ENCODE measurements at places on chromosomes 12 and 14. TPM values are rescaled to one million over a fixed set of nuclear protein-coding genes. Genes with fewer than 3 reads are reported as not detected.
A peak's percentile ranks its signal among the peaks of the same experiment; 100 is the strongest.

DNA sequence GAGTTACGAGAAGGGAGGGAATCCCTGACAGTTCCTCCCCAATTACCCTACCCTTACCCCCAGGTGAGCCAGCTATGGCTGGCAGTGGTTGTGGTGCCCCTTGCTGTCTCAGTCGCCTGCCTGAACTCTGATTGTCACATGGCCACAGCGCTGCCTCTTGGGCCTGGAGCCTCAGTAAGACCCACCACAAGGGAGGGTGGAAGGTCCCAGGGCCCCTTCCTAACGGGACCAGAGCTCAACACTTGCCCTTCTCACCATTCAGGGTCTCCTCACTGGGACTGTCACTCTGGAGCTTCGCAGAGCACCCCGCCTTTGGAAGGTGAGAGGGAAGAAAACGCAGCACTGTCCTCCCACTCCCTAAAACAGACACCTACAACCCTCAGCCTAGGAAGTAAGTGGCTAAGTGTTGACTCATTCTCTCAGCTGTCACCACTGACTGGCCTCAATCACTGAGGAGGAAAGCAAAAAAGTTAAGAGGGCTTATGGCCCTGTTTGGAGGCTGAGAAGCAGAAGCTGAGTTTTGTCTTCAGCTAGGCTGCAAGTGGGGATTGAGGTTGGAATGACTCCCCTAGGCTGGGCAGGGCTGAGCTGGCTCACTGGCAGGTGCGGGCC lies 1.0 kb downstream of the TMEM253 start:
- DNase-seq, result no peak

GRCh38 chr12:48219631-48220030 lies 16.5 kb upstream of the OR10AD1 start:
- DNase-seq, result no peak

GRCh38 chr14:79352076-79352630 lies 859.2 kb downstream of the DIO2 start:
- no peak for DNase-seq

- DNase-seq, result no peak
These were observed 848.0 kb downstream of the DIO2 start for GRCh38 chr14:79363291-79363690.

- DNase-seq, result no peak
These were observed 18.4 kb upstream of the KRR1 start for GRCh38 chr12:75529826-75530225.

- peak; percentile 55 for DNase-seq
These were observed 7.7 kb downstream of the PPP1R3E start for GRCh38 chr14:23294734-23295561.

- DNase-seq, result no peak
These were observed 113.4 kb downstream of the ETV6 start for GRCh38 chr12:11762723-11763326.

GRCh38 chr14:85529803-85530574 lies at the start of gene FLRT2:
Gene FLRT2, plus strand, starts transcription at chr14:85530144. Its CDS starts 91,371 bp downstream, at chr14:85621515.
- peak; percentile 53 for DNase-seq

- peak; percentile 68 for DNase-seq
These were observed 128.3 kb upstream of the FGD4 start for GRCh38 chr12:32270818-32271710.

DNA sequence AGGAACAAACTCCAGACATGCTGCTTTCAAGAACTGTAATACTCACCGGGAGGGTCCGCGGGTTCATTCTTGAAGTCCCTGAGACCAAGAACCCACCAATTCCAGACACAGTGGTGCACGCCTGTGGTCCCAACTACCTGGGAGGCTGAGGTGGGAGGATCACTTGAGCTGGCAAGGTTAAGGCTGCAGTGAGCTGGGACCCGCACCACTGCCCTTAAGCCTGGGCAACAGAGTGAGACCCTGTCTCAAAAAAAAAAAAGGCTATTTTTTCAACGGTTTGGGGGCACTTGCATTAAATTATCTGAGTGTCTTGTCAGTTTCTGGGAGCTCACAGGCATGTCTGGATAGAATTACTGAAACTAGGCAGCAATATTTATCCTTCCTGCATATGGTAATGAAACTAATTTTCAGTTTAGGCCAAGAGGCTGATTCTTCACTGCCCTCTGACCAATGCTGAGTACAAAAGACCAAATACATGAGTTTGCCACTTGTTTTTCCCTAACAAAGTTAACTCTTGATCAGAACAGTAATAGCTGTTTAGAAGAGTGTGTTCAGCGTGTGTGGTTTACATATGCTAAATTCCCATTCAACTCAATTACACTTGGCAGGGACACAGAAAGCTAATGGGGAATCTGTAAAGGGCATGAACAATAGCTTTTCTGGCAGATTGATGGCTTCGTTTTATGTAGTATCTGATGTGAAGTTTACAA lies 65.8 kb upstream of the RASSF3 start:
- no peak for DNase-seq

GRCh38 chr12:122293081-122293480 lies 26.8 kb upstream of the VPS33A start:
- no peak for DNase-seq

Gene ATF7
- total RNA-seq, result 54.7 TPM

Gene CLEC4A
- total RNA-seq, result 3.7 TPM

Gene RHOJ
- 20.0 TPM for total RNA-seq

Gene MGST1
- 98.6 TPM for total RNA-seq

Gene TTC6
- not detected for total RNA-seq

Gene TDRD9
- total RNA-seq, result 6.6 TPM
